GM23338 (cell line): ENCODE measurements at places on chromosomes 16 and 17. TPM values are rescaled to one million over a fixed set of nuclear protein-coding genes. Genes with fewer than 3 reads are reported as not detected.

DNA sequence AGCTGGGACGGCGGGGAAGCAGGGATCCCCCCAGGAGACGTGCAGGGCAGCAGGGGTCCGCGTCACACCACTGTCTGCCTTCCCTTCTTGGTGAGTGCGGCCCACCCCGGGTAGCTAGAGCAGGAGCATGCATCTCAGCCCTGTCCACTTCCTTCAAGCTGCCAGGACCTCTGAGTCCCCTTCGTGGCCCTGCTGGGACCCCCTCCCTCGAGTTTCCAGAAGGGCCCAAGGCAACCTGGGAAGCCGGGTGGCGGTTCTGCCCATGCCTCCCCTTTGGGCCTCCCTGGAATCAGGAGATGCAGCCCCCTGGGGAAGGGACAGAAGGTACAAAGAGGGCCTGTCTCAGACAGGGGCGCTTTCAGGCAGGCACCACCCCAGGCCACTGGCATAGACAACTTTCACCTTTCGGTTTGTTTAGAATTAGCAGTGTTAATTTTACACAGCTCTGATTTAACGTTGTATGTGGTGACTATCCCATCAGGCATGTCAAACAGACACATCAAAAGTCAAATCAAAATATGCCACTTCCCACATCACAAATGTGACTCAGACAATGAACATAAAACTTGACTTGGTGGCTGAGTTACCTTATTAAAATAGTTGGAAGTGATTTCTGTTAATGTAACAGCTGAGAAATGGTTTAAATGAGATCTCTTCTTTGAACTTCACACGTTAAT is 94.5 kb upstream of the METRNL start:
- no peaks in the 10 kb centered on the region for H3K27me3 ChIP-seq
- no peak overlapping the region for H3K4me3 ChIP-seq
- no peaks in the 10 kb centered on the region for H3K36me3 ChIP-seq
- H3K4me1 ChIP-seq: peaks cover 14% of the 10 kb centered on the region; the same call in 1 of the 2 replicates

Gene DHX38
- 34.2 and 46.4 TPM in 2 replicates for total RNA-seq

Gene ST6GALNAC2
- total RNA-seq: 0.31 TPM in 1 of 2 replicates, not detected in the other

Gene CCL5
- total RNA-seq: not detected in 2 replicates

DNA sequence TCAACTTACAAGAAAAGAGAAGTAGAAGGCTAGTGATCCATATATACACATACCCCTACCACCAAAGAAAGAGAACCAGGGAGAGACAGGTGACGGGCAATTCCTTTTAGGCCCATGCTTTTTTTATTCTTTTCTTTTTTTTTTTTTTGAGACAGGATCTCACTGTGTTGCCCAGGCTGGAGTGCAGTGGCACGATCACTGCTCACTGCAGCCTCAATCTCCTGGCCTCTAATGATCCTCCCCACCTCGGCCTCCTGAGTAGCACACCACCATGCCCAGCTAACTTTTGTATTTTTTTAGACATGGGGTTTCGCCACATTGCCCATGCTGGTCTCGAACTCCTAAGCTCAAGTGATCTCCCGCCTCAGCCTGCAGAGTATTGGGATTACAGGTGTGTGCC is 4.8 kb downstream of the HSPB9 start:
- H3K4me1 ChIP-seq: peaks cover 2% of the 10 kb centered on the region; the same call in 1 of the 2 replicates
- no peak for DNase-seq
- no peak overlapping the region for H3K27ac ChIP-seq
- no peak overlapping the region for H3K4me3 ChIP-seq
- peaks cover 3% of the 10 kb centered on the region for H3K36me3 ChIP-seq

Gene CLDN6
- total RNA-seq: 961 and 1,028 TPM in 2 replicates

Gene PDILT
- total RNA-seq: not detected in 2 replicates

Gene KCNJ12
- 0.97 and 2.4 TPM in 2 replicates for total RNA-seq
